ENCODE measurements at places on chromosomes 6 and 20. TPM values are rescaled to one million over a fixed set of nuclear protein-coding genes. Genes with fewer than 3 reads are reported as not detected.

- peaks cover 7% of the 10 kb centered on the region for H3K36me3 ChIP-seq
- H3K4me1 ChIP-seq = no peaks in the 10 kb centered on the region
- peak overlapping the region; percentile 97 for H3K4me3 ChIP-seq
- DNase-seq = no peak
- no peak overlapping the region for H3K27ac ChIP-seq
These were observed 686 bp downstream of the GINS1 start for GRCh38 chr20:25408170-25408547.

Gene CDYL
- 56.0 TPM for total RNA-seq

DNA sequence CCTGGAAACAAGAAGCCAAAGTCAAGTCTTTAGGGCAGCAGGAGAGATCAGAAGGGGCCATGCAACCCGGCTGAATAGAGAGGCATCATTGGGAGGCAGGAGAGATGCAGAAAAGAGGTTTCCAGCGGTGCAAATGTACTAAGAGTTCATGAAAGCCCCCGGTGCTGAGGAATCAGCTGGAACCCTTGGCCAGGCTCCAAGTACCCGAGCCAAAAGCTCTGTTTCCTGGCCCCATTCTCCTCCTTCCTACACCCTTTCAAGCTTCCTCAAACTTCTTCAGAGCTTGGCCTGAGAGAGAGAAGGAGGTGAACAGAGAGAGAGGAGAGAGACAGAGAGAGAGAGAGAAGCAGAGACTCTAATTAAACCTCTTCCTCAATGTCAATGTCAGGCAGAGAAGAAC lies 433.5 kb downstream of the PRKN start:
- peaks cover 13% of the 10 kb centered on the region for H3K27me3 ChIP-seq
- DNase-seq = no peak
- H3K27ac ChIP-seq = no peak overlapping the region
- no peak overlapping the region for H3K4me3 ChIP-seq
- no peaks in the 10 kb centered on the region for H3K36me3 ChIP-seq

Gene MBOAT1
- 9.4 TPM for total RNA-seq

Gene MAS1
- not detected for total RNA-seq

Gene SLC35D3
- 0.44 TPM for total RNA-seq

- no peak overlapping the region for H3K4me3 ChIP-seq
- H3K27ac ChIP-seq = no peak overlapping the region
- peaks cover 4% of the 10 kb centered on the region for H3K4me1 ChIP-seq
- H3K27me3 ChIP-seq = no peaks in the 10 kb centered on the region
These were observed 8.7 kb upstream of the AP5S1 start for GRCh38 chr20:3811467-3812258.

GRCh38 chr6:130796313-130796905 lies 30.8 kb upstream of the SMLR1 start:
- no peak overlapping the region for H3K27ac ChIP-seq
- H3K4me1 ChIP-seq = no peaks in the 10 kb centered on the region
- no peaks in the 10 kb centered on the region for H3K36me3 ChIP-seq

Gene MEP1A
- not detected for total RNA-seq

DNA sequence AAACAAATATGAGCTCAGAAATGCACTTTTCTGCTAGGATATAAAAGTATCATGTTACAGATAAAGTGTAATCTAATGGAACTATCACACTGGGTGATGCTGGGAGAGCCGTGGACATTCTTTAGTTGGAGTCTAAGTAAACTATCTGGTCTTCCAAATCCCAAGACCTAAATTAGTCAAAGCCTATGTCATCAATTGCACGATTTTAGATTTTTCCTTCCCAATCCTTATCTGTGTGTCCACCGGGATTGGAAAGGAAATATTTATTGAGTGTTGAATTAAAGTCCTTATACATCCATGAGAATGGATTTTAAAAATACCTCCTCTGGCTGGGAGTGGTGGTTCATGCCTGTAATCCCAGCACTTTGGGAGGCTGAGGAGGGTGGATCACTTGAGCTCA lies 19.6 kb upstream of the MRAP2 start:
- H3K4me3 ChIP-seq = no peak overlapping the region
- no peak overlapping the region for H3K27ac ChIP-seq
- H3K4me1 ChIP-seq = no peaks in the 10 kb centered on the region
- no peak for DNase-seq
- H3K27me3 ChIP-seq = no peaks in the 10 kb centered on the region
- H3K36me3 ChIP-seq = no peaks in the 10 kb centered on the region

GRCh38 chr20:2142649-2143048 lies 41.0 kb downstream of the STK35 start:
- DNase-seq = no peak
- H3K27me3 ChIP-seq = no peaks in the 10 kb centered on the region
- peaks cover 7% of the 10 kb centered on the region for H3K4me1 ChIP-seq
- no peak overlapping the region for H3K27ac ChIP-seq
- no peak overlapping the region for H3K4me3 ChIP-seq

Gene CCDC170
- 2.1 TPM for total RNA-seq
